ENCODE measurements at places on chromosomes 11 and 22.

DNA sequence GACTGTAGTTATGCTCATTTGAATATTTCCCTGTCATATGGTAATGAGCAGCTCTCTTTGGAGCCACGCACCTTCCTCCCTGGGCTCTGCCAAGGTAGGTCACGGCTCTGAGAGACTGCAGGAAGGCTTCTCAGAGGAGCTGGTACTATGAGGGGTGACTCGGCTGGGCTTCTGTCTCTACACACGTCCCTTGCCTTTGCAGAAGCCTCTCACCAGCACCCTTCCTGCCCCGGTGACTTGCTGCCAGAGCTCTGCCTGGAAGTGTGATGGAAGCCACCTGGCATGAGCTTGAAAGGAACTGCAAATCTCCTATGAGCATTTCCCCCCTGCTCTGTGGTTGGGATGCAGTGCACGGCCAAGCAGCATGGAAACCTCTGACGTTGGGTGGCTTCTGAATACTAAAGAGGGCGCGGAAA, 74.2 kb downstream of the KIRREL3 start:
- no peak for DNase-seq

DNA sequence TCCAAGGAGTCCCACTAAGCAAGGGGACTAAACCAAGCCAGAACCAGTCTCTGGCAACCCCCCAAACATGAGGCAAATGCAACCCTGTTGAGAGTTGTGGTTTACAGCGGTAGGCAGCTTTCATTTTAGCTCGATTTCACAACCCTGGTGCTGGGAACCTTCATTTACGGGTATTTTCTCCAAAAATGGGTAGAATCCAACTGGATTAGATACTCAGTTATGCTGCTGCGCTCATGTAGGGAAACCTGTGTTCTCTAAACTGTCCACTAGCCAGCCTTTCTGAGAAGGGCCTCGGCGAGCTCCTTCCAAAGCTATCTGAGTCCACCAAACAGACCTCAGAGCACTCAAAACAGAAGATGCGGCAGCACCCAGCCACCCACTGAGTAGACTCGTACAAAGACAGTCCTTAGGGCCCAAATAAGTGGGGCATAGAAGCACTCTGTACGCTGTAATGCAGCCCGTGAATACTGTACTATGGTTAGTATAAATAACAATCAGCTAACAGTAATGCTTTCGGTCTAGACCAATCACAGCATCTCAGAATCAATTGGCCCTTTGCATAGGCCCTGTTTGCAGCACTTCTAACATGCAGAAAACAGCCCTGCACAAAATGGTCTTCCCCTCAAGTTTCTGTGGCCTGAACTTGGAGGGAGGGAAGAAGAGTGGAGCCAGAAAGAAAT, 104.7 kb downstream of the ETS1 start:
- DNase-seq, result no peak

DNA sequence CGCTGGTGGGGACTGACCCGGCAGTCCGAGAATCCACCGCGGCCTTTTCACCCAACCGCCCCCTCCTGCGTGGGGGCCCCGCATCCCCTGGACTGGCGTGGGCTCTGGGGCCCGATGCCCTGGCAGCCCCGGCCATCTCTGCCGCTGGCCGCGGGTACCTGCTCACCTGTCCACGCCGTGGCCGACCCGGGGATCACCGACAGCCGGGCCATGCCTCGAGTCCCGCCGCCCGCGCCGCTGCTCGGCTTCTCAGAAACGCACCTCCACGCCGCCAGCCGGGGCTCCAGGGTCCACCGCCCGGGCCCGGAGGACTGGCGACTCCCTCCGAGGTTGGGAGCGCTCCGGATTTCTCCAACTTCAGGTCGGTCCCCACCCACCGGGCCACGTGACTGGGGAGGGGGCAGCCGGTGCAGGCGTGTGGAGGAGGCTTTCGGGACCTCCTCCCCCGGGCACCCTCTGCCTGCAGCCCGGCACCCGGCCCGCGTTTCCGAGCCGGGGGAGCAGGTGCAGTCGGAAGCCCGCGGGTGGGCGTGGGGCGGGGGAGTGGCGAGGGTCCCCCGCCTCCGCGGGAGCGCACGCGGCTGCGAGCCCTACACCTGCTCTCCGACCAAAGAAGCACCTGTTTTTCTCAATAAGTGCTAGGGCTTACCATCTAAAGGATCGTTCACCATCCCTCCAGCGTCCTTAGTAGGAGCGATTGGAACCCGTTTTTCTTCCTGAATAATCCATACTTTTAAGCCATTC, 554 bp upstream of the NRIP3 start:
- DNase-seq, result peak; percentile 85

GRCh38 chr22:32411402-32411801, 645 bp downstream of the RTCB start:
- no peak for DNase-seq

GRCh38 chr11:116990061-116990473, 108.2 kb downstream of the SIK3 start:
- peak; percentile 41 for DNase-seq

Data from left lung (tissue), 14 donors.